ENCODE measurements at places on chromosomes 6 and 20. TPM values are rescaled to one million over a fixed set of nuclear protein-coding genes. Genes with fewer than 3 reads are reported as not detected.

GRCh38 chr6:27847706-27848105 is 64.5 kb downstream of the OR2B2 start:
- H3K27ac ChIP-seq = no peak overlapping the region
- DNase-seq = peak; percentile 66
- no peak overlapping the region for H3K4me3 ChIP-seq
- H3K36me3 ChIP-seq = no peaks in the 10 kb centered on the region
- no peaks in the 10 kb centered on the region for H3K27me3 ChIP-seq
- peaks cover 1% of the 10 kb centered on the region for H3K4me1 ChIP-seq

- peaks cover 17% of the 10 kb centered on the region for H3K4me1 ChIP-seq
- no peaks in the 10 kb centered on the region for H3K36me3 ChIP-seq
- no peak overlapping the region for H3K27ac ChIP-seq
Observed at GRCh38 chr6:53827531-53827930, 32.7 kb downstream of the LRRC1 start.

DNA sequence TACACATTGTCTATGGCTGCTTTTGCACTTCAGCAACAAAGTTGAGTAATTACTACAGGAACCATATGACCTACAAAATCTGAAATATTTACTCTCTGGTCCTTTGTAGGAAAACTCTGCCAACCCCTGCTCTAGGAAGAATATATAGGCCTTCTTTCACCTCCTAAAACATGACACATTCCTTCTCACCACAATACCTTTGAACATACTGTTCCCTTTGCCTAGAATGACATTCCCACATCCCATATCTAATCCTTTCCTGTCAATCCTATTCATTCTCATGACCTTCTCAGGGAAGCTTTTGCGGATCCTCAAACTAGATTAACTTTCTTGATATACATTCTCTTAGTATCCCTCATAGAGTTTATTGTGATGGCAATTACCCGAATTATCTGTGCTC is 18.0 kb upstream of the NCOA6 start:
- H3K36me3 ChIP-seq = peaks cover 11% of the 10 kb centered on the region
- no peaks in the 10 kb centered on the region for H3K4me1 ChIP-seq
- no peak overlapping the region for H3K4me3 ChIP-seq
- DNase-seq = no peak
- no peaks in the 10 kb centered on the region for H3K27me3 ChIP-seq

DNA sequence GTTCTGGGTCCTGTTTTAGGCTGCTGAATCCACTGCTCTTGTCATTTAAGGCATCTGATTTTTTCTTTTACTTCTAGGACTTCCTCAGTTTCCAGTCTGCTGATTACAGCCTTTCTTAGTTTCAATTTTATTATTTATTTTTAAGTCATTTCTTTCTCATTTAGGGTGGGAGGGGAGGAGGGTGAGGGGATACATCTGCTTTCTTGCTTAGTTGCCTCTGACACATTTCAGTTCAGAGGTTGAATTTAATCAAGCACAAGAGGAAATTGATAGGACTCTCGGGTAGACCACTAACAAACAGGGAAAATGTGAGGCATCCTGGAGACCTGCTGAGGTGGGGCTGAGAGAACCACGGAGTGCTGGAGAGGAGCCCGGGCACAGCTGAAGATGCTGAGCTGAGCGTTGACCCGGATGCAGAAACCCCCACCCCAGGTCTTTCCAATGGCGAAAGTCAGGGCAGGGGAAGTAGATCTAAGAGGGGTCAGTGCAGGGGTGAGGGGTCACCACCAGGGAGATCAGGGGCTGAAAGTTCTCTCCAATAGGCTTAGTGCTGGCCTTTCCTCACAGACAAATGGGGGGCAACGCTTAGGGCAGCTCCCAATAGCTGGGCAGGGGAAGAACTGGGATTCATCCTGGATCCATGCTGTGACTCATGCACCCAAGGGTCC is 7.6 kb upstream of the TREML2 start:
- H3K27me3 ChIP-seq = no peaks in the 10 kb centered on the region
- H3K4me3 ChIP-seq = no peak overlapping the region
- H3K4me1 ChIP-seq = no peaks in the 10 kb centered on the region

DNA sequence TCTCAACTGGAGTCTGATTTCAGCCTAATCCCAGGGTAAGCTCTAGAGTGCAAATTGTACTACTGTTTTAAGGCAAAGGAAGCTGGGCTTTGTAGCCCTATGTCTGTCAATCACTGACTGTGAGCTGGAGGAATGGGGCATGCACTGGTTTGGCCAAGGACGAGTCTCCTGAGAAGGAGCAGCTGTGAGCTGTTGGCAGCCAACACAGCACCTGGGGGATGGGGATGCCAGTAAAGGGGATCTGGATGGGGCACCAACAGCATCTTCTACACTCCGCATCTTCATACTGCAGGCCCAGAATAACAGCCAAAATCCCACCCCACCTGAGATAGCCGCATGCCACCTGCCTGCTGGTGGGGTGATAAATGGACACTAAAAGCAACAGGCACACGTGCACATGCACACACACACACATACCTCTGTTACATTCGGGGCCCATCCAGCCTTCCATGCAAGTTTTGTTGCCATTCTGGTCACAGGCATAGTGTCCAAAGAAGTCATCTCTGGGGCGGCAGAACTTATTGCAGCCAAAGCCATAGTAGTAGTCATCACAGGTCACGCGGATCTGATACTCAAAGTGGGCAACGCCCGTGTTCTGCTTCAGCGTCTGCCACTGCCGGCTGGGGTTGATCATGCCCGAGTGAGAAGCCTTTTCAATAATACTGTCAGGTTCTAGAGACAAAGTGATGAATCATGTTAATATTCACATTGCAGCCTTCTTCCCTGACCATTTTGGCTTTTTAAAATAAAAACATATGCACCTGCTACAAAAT is 15.6 kb downstream of the JAG1 start:
- no peak for DNase-seq
- peaks cover 69% of the 10 kb centered on the region for H3K36me3 ChIP-seq
- no peak overlapping the region for H3K27ac ChIP-seq
- H3K27me3 ChIP-seq = no peaks in the 10 kb centered on the region
- H3K4me1 ChIP-seq = peaks cover 15% of the 10 kb centered on the region

DNA sequence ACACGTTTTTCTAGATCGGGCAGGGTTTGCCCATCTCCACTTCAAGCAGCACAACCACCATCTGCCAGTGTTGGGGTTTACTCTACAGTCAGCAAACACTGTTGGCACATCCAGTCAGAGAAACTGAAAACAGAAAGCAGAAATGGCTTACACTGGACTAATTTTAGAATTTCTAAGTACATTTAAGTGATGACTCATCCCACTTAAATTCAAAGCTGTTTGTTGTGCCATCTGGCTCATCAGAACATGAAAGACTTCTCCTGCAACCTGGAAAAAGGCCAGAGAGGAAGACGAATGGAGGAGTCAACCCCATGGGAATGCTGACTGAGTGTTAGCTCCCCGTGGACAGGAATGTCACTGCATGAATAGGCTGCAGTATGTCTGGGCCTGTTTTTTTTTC is 21.8 kb downstream of the FAM209B start:
- H3K27ac ChIP-seq = no peak overlapping the region
- H3K27me3 ChIP-seq = peaks cover 10% of the 10 kb centered on the region
- H3K4me3 ChIP-seq = no peak overlapping the region
- H3K4me1 ChIP-seq = no peaks in the 10 kb centered on the region
- H3K36me3 ChIP-seq = no peaks in the 10 kb centered on the region

GRCh38 chr6:123619156-123619555 is 17.6 kb downstream of the TRDN start:
- no peak for DNase-seq
- H3K27ac ChIP-seq = no peak overlapping the region
- no peaks in the 10 kb centered on the region for H3K36me3 ChIP-seq
- H3K27me3 ChIP-seq = no peaks in the 10 kb centered on the region
- no peaks in the 10 kb centered on the region for H3K4me1 ChIP-seq
- H3K4me3 ChIP-seq = no peak overlapping the region

DNA sequence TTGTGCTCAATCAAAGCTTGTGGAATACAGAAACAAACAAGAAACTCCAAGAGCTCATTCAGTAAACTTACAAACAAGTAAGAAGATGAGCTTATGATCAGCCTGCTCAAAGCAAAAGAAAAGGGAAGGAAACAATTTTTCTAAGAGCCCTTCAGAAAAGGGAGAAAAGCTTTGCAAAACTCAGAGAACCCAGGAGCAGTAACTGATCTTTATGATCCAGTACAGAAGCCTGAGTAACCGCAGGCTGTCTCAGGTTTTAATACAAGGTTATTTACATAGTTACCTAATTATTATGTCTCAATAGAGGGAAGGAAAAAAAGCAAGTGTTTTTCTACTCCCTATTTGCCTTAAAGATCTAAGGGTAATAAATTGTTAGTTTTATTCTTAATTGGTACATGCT is 226.5 kb downstream of the MAFB start:
- no peak overlapping the region for H3K4me3 ChIP-seq
- H3K27ac ChIP-seq = no peak overlapping the region
- no peaks in the 10 kb centered on the region for H3K4me1 ChIP-seq
- DNase-seq = no peak
- H3K36me3 ChIP-seq = no peaks in the 10 kb centered on the region
- no peaks in the 10 kb centered on the region for H3K27me3 ChIP-seq

DNA sequence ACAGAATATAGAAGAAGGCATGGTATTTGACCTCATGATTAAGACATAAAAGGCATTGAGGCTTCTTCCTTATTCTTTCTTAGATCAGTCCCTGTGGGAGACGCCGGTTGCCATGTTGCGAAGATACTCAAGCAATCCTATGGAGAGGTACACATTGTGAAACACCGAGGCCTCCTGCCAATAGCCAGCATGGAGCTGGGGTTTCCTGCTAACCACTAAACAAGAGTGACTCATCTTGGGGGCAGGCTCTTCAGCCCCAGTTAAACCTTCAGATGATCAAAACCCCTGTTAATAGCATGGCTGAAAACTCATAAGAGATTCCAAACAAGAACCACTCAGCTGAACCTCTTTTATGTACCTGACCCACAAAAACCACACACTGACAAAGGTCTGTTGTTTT is 478.8 kb downstream of the CD83 start:
- no peaks in the 10 kb centered on the region for H3K36me3 ChIP-seq
- peaks cover 4% of the 10 kb centered on the region for H3K27me3 ChIP-seq
- no peak overlapping the region for H3K27ac ChIP-seq
- no peaks in the 10 kb centered on the region for H3K4me1 ChIP-seq

Gene KCNK16
- polyA plus RNA-seq = not detected

Gene SLC16A10
- polyA plus RNA-seq = not detected

Gene OR14J1
- not detected for polyA plus RNA-seq
